ENCODE measurements at places on chromosomes 13 and 19. TPM values are rescaled to one million over a fixed set of nuclear protein-coding genes. Genes with fewer than 3 reads are reported as not detected.

DNA sequence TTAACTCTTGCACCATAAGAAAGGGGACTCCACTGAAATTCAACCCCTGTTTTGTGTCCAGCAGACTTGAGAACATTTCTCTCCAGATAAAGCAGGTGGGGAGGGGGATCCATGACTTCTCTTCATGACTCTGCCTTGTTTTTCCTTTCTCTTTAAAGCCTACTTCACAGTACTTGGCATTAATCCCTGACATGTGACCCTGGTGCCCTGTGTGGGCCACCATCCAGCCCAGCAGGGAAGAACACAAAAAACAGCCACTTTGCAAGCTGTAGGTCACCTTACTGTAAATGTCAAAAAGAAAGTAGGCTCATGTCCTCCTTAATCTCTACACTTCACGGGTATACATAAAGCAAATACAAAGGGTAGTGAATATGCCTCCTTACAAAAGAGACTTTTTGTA is 30.3 kb upstream of the TPP2 start:
- DNase-seq: no peak

DIAPH3 gene
- 32.4 TPM for total RNA-seq

DNA sequence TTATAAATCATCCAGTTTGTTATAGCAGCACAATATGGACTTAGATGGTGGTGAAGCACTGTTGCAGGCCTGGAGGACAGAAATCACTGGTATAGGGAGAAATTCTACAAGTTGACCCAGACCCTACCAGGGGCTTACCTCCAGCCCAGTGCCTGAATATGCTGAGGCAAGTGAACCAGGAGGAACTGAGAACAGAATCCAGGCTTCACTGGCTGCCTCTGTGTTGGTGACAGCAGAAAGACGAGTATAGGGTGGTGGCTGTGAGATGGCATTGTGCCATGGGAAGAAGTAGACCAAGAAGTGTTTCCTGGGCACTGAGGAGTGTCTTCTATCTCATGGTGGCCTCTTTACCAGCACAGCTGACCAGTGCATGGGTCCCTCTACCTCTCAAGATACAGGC is 15.9 kb upstream of the EID2 start:
- no peak for DNase-seq

- no peak for DNase-seq
Observed at GRCh38 chr13:110576070-110576394, 14.5 kb upstream of the RAB20 start.

SULT2B1 gene
- 0.49 TPM for total RNA-seq

- DNase-seq: no peak
Observed at GRCh38 chr19:11088506-11089253, 583 bp upstream of the LDLR start.

DNA sequence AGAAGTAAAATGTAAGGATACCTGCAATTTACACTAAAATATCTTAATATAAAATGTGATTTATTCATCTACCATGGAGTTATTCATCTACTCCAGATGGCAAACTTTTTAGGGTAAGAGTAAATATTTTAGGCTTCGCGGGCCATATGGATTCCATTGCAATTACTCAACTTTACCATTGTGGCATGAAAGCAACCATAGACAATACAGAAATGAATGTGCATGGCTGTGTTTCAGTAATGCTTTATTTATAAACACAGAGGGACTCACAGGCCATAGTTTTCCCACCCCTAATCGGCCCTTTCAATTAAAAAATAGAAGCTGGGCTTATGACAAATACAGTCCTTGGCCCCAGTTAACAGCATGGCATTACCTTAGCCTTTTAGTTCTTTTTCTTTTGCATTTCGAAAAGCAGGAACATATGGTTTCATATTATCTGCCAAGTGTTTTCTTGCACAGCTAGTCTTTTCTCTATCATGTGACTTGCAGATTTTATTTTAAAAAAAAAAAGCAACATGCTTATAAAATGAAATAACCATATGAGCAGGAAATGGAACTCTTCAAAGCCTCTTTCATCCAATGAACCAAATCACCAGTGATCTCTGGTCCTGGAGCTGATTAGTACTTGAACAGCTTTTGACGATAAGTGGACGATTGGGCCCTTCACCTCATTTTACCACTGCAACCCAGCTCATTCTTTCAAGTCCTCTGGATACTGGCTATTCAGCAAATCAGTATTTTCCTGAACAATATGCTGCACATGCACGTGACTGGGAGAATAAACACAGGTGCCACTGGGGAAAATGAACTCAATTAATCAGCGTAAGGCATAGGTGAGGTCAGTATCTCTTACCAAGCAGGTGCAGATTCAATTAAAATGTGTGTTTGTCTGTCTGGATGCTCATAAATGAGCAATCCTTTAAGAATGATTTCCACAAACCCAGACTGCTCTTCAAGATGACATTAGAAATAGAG is 63.9 kb downstream of the LHFPL6 start:
- DNase-seq: peak; percentile 24
